ENCODE measurements at places on chromosomes 5 and 9. TPM values are rescaled to one million over a fixed set of nuclear protein-coding genes. Genes with fewer than 3 reads are reported as not detected.

Gene RASEF
- 1.4 TPM for total RNA-seq

Gene FANCG
- total RNA-seq: 26.5 TPM

Gene TLX3
- total RNA-seq: not detected

Gene MCIDAS
- not detected for total RNA-seq

Gene NUDT12
- 33.0 TPM for total RNA-seq

Gene RNF183
- not detected for total RNA-seq

Gene CCL21
- not detected for total RNA-seq

Gene IL3
- total RNA-seq: not detected

Gene TRMO
- total RNA-seq: 19.6 TPM

Gene EPB41L4B
- total RNA-seq: 19.8 TPM

Gene CNTNAP3
- total RNA-seq: 30.7 TPM

Gene GABRA1
- 76.6 TPM for total RNA-seq

Gene ROR2
- 2.3 TPM for total RNA-seq

Gene NR6A1
- 2.5 TPM for total RNA-seq

Gene GRM6
- 0.23 TPM for total RNA-seq

Gene ADGRD2
- total RNA-seq: 0.46 TPM

Gene SLC22A4
- 2.5 TPM for total RNA-seq

Gene HRH2
- 4.8 TPM for total RNA-seq

Gene S100Z
- not detected for total RNA-seq

Gene LTC4S
- 2.1 TPM for total RNA-seq

Gene ZNF462
- total RNA-seq: 89.7 TPM

Gene NDUFAF2
- total RNA-seq: 22.8 TPM

Data from diencephalon (tissue), 1 donor.